ENCODE measurements at places on chromosomes 13 and 19.

DNA sequence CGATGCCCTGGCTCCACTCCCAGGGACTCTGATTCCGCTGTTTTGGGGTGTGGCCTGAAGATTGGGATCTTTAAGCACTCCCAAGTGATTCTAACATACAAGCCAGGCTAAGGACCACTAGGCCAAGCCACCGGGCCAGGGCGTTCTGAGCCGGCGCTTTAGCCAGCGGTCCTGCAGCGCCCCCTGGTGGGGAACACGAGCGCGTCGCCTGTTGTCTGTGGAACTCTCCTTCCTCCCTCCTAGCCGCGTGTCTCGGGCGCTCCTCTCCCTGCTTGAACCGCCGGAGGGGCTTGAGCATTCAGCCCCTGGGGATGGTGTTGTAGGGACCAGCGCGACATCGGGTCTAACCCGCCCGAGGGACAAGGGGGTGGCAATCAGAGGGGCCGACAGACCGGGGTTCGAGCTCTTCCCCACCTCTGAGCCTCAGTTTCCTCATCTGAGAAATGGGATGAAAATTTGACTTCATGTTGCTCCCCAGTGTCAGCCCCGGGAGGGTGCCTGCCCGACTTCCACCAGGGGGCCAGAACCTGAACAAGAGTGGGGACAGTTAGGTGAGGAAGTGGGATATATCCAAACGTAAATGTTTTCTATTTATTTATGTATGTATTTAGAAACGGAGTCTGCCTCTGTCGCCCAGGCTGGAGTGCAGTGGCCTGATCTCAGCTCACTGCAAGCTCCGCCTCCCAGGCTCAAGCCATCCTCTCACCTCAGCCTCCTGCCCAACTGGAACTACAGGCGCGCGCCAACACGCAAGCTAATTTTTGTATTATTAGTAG, 18.0 kb upstream of the PNMA8B start:
- DNase-seq: peak; percentile 79

DNA sequence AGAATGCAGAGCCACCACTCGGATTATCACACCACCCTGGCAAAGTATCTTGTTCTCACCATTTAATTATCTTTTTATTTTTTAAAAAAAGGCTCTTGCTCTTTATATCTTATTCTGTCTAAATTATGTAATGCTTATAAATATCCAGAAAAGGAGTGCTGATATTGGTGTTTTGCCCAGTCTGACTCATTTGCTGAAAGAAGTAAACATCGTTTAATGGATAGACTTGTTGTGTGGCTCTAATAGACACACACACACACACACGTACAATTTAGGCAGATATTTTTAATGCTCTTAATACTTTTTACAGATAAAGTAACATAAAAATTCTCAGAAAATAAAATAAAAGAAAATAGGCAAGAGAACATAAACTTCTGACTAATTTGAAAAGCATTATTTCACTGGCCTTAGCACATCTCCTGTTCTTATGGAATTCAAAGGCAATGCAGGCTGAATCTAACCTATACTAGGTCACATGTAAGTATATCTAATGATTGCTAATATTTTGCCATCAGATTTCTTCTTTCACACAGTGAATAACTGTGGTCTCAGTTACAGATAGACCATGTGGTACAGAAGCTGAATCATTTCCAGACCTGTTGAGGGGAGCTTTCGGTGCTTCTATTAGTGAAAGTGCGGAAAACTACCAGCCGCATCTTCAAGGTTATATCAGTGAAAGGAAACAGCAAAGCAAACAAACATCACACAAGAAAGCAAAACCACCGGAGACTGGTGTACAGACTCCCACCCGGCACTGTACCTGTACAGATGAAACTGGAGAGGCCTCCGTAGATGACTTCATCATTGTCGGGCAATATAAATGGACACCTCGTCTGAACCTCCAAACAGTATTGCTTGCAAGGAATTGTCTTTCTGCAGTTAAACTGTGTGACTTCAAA, 642.1 kb upstream of the ARGLU1 start:
- DNase-seq: no peak

DNA sequence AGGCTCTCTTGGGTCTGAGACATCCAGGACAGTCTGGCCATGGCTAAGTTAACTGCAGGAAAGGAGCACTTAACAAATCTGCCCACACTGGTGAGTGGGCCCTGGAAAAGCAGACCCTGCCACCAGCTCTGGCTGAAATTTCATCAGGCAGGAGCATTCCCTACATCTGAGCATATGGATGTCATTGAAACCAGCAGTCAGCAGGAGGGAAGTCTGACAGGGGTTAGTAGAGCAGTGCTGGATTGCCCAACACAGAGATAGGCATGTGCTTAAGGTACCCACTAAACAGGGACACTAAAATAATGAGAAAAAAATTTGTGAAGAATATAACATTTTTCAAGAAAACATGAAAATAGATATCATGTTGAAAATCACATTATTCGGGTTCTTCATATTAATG, 13.6 kb upstream of the ACOD1 start:
- no peak for DNase-seq

- DNase-seq: no peak
Observed at GRCh38 chr13:61989978-61990377, 574.3 kb upstream of the PCDH20 start.

- no peak for DNase-seq
Observed at GRCh38 chr19:42032431-42032830, 37.6 kb downstream of the GRIK5 start.

DNA sequence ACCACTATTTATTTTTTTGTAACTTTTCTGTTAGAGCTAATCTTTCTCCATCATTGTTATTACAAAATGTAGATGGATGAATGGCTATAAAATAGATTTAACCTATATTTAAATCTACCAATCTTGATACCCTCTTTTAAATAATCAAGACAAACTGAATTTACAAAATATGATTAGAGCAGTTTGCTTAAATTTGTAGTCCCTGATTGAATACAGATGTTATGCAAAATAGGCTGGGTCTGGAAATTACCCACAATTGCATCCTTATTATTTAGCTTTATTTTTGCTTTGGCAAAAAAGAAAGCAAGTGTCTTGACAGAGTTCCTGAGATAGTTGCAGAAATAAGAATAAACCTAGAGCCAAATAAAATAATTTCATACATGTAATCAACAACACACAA, 352.8 kb downstream of the KLF12 start:
- DNase-seq: no peak

DNA sequence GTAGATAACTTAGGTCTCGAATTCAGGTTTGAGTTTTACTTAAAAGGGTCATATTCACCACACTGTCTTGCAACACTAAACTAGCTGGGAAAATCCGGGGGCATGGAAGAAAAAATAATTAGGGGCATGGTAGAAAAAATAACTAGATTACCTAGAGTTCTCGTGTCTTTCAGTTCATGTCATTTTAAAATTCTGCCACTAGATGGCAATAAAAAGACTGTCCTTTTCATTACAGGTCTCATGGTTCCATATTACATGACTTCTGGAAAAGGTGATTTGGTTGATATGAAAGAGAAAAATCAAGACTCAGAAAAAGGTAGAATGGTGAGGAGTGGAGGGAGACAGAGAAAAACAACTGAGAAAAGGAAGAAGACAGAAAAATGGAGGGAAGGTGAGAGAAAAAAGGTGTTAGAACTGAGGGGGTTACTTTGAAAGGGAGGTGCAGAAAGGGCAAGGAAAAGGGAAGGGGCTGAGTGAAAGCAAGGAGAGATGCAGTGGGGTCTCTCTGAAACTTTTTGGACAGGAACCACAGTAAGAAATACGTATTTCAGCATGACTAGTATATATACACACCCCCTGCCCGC, 299.0 kb downstream of the KLF12 start:
- no peak for DNase-seq

DNA sequence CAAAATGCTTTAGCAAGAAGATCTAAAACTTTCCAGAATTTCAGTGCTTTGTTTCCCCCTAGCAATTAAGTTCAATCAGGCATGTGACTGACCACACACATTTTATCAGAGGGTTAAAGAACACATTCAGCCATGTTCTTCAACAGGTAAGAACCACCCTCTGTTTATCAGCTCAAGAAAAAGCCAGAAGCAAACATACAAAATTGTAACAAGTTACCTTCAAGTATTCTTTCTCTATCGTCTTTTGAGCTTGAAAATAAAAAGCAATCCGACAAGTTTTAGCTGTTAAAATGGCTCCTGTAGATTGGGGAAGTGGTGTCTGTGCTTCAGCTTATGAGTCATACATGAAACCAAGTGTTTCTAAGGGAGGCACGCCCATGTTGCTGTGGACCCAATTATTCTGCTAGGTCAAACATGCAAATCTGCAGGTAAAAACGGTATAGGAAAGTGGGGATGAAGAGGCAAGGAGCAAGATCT, at the start of gene ELF1:
Gene ELF1 (minus strand): TSS at position 306 of the 477 bp plus-strand sequence. CDS start 37,262 bp downstream, outside the sequence.
- peak; percentile 55 for DNase-seq

GRCh38 chr13:42603571-42603970, 29.6 kb downstream of the TNFSF11 start:
- DNase-seq: no peak

- no peak for DNase-seq
Observed at GRCh38 chr13:31774186-31774750, 34.9 kb downstream of the RXFP2 start.

GRCh38 chr19:17079710-17080439, 4.3 kb downstream of the MYO9B start:
- DNase-seq: peak; percentile 83

DNA sequence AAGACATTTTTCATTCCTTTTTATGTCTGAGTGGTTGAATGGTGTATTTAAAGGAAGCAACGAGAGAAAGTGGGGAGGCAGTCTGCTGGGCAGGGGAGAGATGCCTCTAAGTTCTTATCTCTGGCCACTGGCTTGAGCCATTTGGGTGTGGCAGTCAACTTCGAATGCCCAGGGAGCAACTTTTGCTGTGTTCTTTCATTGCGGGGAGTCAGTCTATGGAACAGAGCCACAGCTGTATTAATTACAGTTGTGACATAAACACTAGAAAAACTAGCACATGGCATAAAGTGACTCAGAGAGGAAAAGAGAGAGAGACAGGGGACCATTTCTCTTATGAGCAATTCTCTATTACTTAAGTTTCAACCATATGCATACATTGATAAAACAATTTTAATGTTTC, 40.4 kb upstream of the PDCD5 start:
- no peak for DNase-seq

DNA sequence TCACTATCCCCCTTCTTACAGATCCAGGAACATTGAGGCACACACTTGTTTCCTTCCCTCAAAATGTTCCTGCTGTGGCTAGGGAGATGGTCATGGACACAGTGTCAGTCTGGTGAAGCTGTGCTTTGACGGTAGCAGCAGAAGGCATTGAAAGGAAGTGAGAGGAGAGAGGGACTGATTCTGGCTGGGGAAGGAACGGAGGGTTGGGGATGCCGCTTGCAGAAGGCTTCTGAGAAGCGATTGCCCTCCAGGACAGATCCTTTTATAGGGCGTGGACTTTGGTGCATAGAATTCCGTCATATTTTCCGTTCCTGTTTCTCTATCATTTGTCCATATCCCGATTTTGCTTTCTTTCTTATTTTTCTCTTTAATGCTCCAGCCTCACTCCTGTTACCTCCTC, 14.1 kb upstream of the MYH14 start:
- no peak for DNase-seq

DNA sequence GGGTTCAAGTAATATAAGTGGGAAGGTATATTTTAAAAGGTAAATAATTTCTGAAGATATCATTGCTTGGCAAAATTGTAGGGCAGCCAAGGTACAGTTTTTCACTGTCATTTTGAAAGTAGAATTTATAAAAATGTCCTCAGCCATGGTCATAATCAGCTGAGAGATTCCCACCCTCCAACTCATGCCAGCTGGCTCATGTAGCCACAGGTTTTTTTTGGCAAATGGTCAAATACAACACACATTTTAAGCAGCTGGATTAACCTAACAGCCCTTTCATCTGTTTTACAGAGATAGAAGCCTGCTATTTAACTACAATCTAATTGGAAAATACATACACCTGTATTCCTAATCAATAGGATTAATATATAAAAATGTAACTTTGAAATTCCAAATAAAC, 619.2 kb upstream of the SGCG start:
- DNase-seq: no peak

GRCh38 chr13:94936633-94937032, 224.3 kb upstream of the SOX21 start:
- no peak for DNase-seq

- no peak for DNase-seq
Observed at GRCh38 chr19:8641908-8642547, 11.6 kb downstream of the NFILZ start.

GRCh38 chr13:44504116-44504515, 72.0 kb downstream of the TSC22D1 start:
- no peak for DNase-seq

GRCh38 chr13:93771782-93772181, 545.2 kb downstream of the GPC6 start:
- no peak for DNase-seq

DNA sequence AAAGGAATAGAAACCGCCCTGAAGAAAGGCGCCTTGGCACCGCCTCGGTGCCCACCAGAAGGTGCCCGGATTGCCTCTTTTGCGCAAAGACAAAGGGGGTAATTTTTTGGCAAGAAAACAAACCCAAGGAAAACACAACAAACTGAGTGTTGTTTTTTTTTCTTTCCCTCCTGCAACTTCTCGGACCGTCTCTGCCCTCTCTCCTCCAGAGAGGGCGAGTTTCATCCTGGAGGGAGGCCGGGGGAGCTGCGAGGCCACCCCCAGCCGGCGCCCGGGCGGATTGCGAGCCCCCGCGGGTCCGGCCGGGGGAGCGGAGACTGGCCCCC, 2.3 kb downstream of the ZNF536 start:
- no peak for DNase-seq

DNA sequence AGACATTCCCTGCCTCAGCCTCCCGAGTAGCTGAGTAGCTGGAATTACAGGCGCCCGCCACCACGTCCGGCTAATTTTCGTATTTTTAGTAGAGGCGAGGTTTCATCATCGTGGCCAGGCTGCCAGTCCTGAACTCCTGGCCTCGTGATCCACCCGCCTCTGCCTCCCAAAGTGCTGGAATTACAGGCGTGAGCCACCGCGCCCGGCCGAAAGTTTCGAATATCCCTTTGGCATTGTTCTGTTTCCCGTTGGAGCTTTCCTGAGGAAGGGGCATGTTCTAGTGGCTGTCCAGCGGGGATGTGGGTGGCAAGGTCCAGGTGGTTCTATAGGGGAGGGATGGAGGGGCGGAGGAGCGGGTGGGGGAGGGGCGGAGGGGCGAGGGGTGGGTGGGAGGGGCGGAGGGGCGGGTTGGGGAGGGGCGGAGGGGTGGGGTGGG, 2.1 kb upstream of the BSG start:
- DNase-seq: no peak

DNA sequence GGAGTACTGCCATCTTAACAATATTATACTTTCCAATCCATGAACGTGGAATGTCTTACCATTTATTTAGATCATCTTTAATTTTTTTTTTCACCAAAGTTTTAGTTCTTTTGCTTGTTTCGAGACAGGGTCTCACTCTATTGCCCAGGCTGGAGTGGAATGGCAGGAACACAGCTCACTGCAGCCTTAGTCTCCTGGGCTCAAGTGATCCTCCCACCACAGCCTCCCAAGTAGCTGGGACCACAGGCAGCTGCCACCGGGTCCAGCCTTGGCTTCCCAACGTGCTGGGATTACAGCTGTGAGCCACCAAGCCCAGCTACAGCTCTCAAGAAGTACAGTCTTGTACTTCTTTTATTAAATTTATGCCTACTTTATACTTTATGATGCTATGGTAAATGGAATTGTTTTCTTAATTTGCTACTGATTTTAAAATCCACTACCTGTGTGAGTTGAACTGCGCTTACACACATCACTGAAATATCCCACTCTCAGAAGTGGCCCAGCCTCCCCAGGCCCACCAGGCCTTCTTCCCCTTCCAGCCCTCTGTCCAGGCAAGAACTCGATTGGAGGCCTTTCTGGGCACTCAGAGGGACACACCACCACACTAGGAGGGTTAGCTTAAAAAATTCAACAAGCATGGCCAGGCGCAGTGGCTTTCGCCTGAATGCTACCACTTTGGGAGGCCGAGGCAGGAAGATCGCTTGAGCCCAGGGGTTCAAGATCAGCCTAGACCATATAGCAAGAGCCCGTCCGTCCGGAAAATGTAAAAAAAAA, 1.0 kb upstream of the PGLS start:
- DNase-seq: no peak
